ENCODE measurements at places on chromosomes 7 and 10. TPM values are rescaled to one million over a fixed set of nuclear protein-coding genes. Genes with fewer than 3 reads are reported as not detected.

Gene AP5Z1
- 71.3 TPM for total RNA-seq

Gene CHST15
- not detected for total RNA-seq

Gene CNNM1
- total RNA-seq: 0.54 TPM

Gene HABP2
- total RNA-seq: not detected

Gene TNS3
- not detected for total RNA-seq

Gene WDFY4
- total RNA-seq: 0.37 TPM

Gene PPP1R17
- not detected for total RNA-seq

Gene CAMK2B
- total RNA-seq: not detected

Gene PRPF18
- 24.8 TPM for total RNA-seq

Gene HOXA2
- not detected for total RNA-seq

Gene SPDYE5
- total RNA-seq: not detected

Gene HOXA13
- total RNA-seq: not detected

GRCh38 chr10:132350946-132351345, 19.0 kb downstream of the LRRC27 start:
- DNase-seq: no peak

DNA sequence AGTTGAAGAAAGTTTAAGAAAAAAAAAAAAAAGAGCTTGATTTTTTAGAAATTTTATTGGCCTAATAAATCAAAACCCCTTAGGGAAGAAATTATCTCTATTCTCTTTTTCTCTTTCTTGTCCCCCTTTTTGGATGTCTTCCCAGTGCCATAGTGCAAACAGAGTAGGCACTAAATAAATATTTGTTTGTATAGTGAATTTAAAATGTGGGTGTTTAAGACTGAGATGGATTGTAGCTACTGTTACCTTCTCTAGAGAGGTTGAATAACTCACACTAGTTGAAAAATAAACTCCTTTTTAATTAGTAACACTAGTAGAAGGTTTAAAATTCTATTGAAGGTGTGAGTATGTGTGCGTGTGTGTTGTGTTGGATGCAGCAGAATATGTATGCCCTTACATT, 783.8 kb downstream of the NXPH1 start:
- DNase-seq: no peak

GRCh38 chr10:23291551-23292334, 52.9 kb downstream of the C10orf67 start:
- no peak for DNase-seq

DNA sequence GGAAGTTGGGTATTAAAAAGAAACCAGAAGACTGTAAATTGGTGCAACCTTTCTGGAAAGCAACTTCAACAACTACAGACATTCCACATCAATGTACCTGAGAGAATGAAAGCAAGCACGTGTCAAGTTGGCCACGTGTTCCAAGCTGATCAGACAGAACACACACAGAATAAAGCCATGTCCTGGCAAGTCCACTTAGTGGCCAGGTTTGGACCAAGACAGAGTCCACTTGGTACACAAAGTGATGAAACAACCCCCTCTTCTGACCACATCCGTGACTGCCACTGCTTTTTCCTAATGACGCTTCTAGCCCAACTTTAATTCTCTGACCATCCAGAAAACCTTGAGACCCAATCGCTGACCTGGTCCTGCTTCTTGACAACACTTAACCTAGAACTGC, 109.4 kb downstream of the ABLIM1 start:
- DNase-seq: no peak

- DNase-seq: no peak
Measured at GRCh38 chr10:43696909-43697483, 48.3 kb upstream of the ZNF32 start.

DNA sequence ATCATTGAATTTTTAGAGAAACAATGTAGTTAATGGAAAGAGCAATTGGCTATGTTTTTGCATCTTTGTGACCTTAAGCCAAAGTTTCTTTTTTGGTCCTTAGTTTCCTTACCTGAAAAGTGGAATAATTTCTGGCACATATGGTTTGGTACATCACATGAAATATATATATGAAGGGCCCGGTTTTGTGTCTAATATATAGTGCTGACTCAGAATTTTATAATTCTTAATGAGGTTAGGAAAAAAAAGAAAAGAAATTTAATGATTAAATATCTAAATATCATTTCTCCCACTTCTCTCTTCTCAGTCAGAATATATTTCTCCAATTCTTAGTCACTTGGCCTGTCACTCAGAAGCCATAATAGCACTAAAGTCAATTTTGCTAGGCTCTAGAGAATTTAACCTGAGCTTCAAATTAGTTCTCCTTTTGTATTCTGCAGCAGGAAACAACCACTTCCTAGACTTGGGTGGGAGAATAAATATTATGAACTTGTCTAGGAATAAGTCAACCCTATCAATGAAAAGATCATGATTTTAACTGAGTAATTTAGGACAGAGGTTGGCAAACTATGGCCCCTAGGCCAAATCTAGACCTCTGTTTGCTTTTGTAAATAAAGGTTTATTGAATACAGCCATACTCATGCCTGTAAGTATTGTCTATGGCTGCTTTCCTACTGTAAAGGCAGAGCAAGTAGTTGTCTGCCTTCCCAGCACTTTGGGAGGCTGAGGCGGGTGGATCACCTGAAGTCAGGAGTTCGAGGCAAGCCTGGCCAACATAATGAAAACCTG, 34.6 kb downstream of the PPP1R9A start:
- no peak for DNase-seq

GRCh38 chr10:110208614-110209453, 1.4 kb downstream of the MXI1 start:
- no peak for DNase-seq

GRCh38 chr7:84264396-84264795, 69.8 kb upstream of the SEMA3A start:
- DNase-seq: no peak

DNA sequence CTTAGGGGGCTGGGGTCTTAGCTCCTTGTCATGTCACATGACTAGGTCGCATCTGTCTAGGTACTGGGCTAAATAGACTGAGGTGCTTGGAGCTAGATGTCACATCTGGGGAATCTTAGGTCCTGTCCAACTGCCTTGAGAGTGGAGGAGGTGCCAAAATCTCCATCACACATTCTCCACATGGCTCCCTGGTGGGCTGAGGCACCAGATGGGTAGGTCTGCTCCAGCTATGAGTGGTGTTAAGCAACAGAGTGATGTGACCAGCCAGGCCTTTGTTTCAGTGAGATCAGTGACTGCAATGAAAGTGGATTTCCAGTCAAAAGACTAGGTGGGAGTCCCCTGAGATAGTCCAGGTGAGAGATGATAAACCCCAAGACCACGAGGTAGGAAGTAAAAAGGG, 251.8 kb downstream of the BMPER start:
- DNase-seq: no peak

DNA sequence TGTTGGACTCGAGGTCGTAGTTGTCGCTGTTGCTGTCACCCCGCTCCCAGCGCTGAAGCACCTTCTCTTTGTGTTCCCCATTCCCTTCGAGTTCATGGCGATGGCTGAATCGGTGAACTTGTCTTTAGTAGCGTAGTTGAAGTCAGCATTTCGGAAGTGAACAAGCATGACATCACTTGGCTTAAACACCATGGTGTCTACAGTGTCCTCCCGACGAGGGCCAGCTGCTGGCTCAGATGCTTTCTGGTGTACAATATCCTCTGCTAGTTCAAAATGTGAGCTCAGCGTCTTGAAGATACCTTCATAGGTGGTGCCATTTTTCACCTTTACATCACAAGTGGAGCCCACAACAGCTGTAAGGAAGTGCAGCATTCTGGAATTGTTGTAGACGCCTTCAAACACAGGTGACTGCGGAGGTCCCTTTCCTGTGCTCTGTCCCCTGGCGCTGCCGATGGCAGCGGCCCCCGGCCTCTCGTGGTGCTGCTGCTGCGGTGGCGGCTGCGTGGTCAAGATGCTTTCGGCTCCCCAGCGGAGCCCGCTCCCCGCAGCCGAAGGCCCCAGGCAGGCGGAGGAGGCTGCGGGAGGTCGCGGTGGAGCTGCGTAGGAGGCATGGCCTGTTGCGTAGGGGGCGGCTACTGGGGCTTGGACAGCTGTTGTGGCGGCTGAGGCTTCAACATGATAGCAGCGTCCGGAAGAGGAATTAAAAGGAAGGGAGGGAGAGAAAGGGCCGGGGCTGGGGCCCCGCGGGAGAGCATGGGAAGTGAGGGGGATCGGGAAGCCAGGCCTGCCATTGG, 59.3 kb downstream of the ANKMY2 start:
- no peak for DNase-seq

DNA sequence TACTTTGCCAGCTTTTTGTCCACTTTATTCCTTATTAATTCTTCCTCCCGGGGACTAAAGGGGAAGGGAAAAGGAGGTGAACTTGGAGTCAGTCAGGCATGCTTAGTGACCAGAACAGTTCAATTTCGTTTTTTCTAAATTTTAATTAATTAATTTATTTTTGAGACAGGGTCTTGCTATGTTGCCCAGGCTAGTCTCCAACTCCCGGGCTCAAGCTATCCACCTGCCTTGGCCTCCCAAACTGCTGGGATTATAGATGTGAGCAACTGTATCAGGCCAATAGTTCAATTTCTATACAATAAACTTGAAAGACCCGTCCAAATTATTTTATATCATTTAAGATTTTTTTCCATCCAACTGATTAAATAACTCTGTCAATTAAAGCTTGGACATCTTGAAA, 1.3 kb upstream of the SLF2 start:
- no peak for DNase-seq

DNA sequence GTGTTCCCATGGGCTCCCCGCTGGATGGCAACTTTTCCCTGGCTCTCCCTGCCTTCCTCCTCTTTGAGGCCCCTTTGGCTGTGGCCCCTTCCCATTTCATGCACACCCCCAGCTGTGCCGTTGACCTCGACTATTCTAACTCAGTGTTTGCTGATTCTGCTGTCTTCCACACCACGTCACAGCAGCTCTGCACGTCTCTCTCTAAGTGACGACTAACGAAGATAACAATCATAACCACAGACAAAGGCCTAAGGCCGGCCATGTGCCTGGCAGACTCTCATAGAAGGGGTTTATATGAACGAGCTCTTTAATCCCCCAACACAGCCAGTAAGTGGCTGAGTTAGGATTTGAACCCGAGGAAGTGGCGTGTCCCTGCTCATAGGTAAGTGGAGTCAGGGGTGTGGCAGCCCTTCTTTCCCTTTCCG, 151.5 kb upstream of the SHH start:
- no peak for DNase-seq

- DNase-seq: no peak
Measured at GRCh38 chr7:47473499-47474210, 108.3 kb downstream of the TNS3 start.

DNA sequence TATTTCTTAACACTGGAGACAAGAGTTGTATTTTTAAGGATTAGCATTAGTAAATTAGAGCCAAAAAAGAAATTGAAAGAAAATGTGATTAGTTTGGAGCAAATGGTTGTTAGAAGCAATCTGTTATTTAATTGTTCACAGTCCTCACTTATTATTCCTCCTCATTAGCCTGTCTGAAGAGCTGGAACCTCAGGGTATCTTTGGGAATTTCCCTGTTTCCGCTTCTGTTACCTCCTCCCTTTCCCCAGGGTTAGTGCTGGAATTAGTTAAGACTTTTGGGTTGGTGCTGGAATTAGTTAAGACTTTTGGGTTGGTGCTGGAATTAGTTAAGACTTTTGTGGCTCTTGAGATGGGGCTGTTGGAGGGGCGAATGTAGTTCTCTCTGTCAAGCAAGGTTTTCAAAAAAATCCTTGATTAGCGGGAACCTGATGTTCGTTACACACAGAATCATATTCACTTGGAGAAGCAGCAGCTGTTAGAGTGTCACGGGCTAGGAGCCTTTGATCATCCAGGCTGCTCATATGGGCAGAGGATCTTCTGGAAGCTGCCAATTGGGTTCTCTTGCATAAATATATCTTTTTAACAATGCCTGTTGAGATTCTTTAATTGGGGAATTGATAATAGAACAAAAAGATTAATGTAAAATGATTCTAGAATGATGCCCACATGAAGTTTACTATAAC, 251.0 kb upstream of the NPSR1 start:
- DNase-seq: no peak

DNA sequence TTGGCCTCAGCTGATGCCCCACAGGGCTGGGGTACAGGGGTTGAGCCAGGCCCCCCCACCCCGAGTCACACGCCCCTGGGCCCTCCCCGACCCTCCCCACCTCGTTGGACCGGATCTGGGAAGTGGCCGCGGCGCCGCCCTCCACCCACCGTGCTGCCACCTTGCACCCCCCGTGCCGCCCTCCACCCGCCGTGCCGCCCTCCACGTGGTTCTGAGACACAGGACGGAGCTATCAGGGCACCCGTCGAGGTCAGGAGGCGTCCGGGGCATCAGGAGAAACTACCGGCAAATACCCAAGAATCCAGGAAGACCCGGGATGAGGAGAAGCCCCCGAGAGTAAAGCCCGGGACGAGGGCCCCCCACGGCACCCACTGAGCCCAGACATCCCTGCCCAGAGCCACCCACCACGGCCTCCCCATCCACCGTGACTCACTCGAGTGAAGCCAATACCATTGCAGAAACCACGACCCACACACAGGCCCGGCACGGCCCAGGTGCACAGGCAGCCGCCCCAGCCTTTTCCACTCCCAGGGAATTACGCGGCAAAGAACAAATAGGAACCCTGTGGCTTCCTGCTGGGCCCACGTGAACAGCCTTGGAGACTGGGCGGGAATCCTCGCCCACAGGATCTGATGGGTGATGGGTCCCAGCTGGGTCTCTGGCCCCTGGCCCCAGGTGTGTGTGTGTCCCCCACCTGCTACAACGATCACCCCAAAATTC, 34.0 kb downstream of the ADAP1 start:
- DNase-seq: no peak

DNA sequence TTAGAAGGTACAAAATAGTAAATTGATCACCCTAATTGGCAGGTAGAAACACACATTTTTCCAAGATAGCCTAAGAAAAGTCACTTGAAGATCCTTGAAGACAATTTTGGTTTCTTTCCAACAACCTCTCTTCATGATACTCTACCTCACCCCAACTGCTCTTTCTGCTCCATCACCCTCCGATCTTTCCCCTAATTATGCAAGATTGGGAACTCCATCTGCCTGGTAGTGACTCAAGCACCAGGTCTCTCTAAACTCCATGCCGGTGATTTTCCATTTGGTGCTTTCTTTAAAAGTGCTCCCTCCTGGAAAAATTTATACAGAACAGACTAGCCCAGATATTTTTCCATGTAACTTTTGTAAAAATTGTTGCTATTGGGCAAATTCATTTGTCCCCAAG, 1.1 kb upstream of the AKR1B1 start:
- no peak for DNase-seq

DNA sequence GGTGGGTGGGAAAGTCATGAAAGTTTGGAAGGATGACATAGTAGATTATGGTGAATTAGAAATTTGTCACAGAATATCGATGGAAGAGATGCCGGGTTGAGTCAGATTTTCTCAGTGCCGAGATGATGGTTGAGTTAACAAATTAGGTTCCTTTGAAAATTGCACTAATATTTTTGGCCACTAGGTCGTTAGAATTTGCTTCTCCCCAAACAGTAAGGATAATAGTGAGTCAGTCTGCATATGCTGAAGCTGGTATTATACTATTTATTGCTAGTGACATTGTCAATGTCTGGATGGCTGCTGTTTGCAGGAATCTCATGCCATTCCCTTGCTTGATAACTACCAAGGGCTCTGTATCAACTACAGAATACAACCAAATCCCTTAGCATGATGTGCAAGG, 37.7 kb upstream of the MINDY3 start:
- DNase-seq: no peak

Data from activated CD4-positive, alpha-beta T cell treated with anti-CD3 and anti-CD28 coated beads, Interleukin-2, amount 10 ng/mL, durations not matched to agents 7 days and 5 days (primary cell).